ENCODE measurements at places on chromosomes 7 and 10. TPM values are rescaled to one million over a fixed set of nuclear protein-coding genes. Genes with fewer than 3 reads are reported as not detected.

DNA sequence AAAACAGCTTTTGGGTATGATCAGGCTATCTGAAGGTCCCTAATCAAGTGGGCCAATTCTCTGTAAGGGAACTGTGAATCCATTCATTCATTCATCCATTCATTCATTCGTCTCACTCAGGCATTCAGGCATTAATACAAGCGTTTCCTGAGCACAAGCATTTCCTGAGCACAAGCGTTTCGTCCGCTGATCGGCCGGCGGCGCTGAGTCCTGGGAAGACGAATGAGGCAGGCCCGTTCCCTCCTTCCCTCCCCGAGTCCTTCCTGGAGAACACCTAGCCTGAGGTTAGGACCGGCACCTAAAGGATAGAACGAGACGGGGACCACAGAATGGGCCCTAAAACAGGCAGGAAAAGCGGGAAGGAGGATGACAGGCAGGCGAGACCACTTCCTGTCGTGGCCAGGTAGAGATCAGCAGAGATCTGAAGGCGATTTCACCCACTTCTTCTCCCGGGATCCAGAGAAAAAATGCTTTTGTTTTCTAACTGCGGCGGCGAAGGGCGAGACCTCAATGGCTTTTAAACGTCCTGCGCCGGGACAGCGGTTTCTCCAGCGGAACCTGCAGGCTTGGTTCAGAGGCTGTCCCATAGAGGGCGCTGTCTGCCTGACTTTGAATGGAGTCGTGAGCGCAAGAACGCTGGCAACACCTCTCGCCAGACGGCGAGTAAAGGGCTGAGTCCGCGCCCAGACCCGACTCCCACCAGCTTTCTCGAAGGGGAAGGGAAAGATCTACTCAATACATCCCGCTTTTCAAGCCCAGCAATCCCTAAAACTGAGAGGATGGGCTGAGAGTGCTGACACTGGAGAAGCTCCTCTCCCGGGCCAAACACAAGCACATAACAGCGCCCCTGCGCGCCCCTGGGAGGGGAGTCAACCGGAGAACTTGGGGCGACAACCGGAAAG is 2.9 kb upstream of the HMX3 start:
- DNase-seq: peak; percentile 87

The RARRES2 gene
- total RNA-seq: 18.7 TPM

The ADGRA1 gene
- total RNA-seq: not detected

DNA sequence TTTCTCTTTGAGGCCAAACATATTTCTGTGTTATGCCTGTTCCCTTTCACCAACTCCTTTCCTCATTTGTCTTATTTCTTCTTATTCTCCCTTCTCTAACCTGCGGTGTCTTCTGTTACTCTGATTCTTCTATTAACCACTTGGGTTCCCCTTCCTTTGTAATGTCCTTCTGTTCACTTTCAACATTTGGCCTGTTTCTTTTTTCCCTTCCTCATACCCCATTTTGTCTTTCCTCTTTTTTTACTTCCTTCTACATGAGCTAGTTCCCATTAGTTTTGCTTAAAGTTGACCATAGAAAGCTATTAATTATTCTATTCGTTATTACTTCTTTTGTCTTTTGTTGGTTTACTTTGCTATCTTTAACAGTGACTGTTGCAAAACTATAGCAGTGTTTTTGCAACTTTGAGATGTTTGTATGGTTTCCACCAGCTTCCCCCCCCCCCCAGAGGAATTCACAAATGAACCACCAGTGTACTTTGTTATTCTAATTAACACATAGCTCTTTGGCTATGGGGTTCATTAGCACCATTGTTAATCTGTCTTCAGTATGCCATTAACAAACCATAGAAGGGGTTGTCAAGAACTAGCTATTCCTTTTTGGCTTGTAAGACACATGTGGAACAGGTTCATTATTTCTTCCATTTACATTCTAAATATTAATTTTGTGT is 2.9 kb downstream of the LRGUK start:
- DNase-seq: no peak

DNA sequence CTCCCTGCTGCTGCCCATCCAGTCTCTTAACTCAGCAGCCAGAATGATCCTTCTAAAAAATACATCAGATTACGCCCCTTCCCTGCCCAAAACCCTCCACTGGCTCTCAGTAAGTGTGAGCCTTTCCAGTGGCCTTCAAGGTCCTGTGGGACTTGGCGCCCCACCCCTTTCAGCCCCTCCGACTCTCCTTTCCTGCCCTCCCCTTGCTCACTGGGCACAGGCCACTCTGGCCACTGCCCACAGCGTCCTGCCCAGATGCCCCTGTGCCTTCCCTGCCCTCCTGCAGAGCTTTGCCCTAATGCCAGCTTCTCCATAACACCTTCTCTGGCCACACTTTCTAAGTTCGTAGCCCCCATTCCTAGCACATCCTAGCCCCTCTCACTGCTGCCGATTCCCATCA is 13.8 kb downstream of the GSDME start:
- DNase-seq: no peak

Data from left ventricle myocardium superior (tissue), 1 donor.